ENCODE measurements at places on chromosomes 3 and 15.

GRCh38 chr3:137669519-137670060 is 94.5 kb upstream of the SOX14 start:
- DNase-seq: no peak

DNA sequence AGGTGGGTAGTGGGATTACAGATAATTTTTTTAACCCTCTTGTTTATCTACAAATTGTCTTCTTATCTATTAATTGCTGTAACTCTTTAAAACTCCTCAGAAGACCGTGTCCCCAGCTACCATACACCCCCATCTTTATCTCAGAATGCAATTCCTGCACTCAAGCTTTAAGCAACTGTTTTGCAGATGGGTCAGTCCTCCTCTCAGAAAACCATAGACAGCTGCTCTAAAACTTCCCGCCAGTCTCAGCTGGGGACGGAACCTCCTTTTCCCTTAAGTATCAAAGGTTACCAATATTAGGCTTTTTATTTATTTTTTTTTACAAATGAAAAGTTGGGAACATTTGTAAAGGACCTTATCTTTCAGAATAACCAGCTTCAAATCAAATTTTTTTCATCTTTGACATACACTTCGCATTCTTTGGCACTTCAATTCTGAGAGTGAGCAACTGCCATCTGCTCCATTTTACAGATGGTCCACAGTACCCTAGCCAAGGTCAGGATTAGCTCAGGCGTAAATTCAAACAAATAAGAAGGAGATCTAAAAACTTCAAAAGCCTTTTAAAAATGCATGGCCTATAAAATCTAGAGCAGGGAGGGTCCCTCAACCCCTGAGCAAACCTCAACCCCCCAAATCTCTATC is 1.3 kb downstream of the GATM start:
- no peak for DNase-seq

DNA sequence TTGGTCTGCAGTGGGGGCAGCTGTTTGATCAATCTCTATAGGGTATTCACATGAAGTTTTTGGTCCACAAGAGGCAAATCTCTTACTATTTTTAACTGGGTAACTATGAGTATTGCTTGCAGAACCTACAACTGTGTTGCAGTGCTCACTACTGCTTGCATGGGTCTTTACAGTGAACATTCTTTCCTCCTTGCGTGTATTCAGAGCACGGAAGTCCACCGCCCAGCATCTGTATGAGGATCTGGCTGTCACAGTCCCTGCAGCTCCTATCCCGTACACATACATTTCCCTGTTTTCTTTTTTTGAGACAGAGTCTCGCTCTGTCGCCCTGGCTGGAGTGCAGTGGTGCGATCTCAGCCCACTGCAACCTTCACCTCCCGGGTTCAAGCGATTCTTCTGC is 449.9 kb downstream of the FGF12 start:
- DNase-seq: no peak

- DNase-seq: no peak
These were observed 43.5 kb downstream of the CA12 start for GRCh38 chr15:63338170-63338569.

GRCh38 chr3:53554559-53555067 is 60.2 kb downstream of the CACNA1D start:
- no peak for DNase-seq

DNA sequence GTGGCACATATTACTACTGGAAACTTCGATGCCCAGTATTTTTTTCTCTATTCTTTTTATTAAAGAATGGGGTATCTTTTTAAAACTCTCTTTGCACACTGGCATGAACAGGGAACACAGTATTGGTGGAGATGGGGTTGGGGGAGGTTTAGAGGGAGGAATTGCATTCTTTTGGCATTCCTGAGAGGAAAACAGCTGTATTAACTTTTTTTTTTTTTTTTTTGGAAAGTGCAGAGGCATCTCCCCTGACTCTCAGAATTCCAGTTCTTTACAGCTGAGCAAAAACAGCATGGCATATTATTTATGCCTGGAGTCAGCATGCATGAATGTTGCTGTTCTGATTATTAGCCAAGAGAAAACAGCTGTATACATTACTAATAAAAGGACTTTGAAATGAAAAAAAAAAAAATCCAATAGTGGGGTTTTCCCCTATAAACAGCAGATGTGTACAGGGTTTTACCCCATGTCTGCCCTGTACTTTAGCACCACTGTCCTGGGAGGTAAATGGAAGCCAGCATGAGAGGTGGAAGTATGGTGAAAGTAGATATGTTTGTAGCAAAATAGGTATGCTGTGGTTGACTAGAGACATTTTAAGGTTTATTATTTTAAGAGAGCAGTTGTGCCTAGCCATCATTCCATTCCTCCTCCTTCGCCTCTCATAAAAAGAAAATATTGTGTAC is 132.2 kb downstream of the FNDC3B start:
- DNase-seq: no peak

GRCh38 chr3:183825456-183826161 is at the start of gene MAP6D1:
TSS of gene MAP6D1 (minus strand) at chr3:183825577. CDS start at chr3:183825547, 30 bp downstream.
- DNase-seq: peak; percentile 5

GRCh38 chr3:34568766-34569165 is 770.3 kb downstream of the PDCD6IP start:
- no peak for DNase-seq

DNA sequence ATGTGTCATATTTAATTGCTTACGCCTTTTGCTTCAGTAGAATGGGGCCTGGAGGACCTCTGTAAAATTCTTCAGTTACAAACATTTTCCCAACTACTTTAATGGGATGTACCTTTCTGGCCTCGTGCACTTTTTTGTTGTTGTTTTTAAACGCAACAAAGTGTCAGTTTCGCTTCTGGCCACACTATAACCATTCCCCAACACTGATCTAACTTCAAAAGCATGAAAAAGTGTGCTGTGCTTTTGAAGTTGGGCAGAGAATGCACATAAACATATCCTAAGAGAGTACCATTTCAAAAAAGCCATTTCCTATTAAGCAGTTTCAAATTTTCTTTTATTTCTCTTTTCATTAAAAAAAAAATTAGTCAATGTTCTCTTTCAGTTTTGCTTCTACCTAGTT is 435.8 kb downstream of the CNTN6 start:
- no peak for DNase-seq

GRCh38 chr3:186931532-186932280 is 1.4 kb downstream of the ST6GAL1 start:
- DNase-seq: no peak

GRCh38 chr15:60326343-60326742 is 71.4 kb downstream of the ANXA2 start:
- DNase-seq: no peak

GRCh38 chr15:98292442-98293240 is 332.1 kb downstream of the ARRDC4 start:
- DNase-seq: no peak

DNA sequence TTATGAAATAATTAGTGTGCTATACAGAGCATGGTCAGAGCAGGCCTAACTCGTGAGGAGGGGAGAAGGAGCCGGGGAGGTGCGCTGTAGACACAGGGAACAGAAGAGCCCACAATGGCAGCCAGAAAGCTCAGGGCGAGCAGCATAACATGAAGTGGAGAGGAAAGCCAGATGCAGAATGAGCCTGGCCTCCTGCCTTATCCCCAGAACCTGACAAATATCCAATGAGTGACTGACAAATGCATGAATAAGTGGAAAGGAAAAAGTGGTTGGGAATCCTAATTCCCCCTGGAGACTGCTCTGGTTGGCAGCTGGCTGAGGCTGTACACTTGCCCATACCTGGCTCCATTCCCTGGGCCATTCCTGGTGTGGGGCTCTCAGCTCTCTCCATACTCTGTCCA is 9.2 kb upstream of the MST1R start:
- no peak for DNase-seq

DNA sequence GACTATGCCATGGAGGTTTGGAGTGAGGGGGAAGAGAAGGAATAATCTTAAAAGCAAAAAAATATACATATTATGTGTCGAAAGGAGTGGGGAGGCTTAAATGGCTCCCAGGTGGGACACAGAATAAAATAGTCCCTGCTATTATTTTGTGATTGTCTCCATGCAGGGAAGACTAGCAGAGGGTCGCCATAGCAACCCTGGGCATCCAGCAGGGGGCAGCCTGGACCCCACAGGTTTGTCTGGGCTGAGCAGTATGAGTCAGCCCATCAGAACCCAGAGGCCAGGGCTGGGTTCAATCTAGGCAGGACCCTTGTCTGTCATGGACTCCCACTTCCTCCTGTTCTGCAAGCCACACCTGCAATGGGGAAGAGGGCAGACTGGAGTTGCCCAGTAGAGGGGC is 17.6 kb upstream of the LINGO1 start:
- DNase-seq: no peak

DNA sequence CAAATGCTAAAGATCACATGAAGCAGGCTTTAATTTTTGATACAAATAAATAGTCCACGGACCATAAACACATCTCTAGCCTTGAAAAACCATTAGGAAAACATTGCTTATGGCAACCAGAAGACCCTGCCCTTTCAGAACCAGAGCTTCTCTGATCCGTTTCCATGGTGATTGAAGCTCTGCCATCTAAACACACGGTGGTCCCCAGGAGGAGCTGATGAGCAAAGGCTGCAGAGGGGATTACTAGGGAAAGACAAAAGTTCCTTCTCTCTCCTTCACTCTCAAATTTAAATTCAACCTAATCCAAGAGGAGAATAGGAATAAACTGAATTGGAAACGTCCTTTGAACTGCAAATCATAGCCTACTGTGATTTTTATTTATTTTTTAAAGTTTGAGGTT is 122.0 kb upstream of the ATP10A start:
- DNase-seq: no peak

DNA sequence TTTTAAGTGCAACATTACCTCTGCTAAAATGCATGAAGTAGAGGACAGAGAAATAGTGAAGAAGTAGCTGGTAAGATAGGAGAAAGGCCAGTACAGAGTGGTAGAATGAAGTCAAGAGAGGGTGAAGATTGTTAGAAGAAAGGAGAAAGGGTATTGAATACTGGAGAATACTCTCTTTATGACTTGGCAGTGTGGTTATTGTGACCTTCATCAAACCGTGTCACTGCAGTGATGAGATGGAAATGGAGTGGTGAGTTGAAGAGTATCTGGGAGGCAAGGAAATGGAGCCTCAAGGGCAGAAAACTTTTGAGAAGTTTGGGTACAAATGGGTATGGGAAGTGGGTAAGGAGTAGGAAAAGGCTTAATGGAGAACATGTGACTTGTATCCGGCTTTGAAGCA is 24.7 kb downstream of the MINDY2 start:
- DNase-seq: no peak

- peak; percentile 73 for DNase-seq
These were observed 11.8 kb downstream of the ANAPC13 start for GRCh38 chr3:134473868-134474546.

- no peak for DNase-seq
These were observed 72.3 kb upstream of the ST3GAL6 start for GRCh38 chr3:98690876-98691275.

DNA sequence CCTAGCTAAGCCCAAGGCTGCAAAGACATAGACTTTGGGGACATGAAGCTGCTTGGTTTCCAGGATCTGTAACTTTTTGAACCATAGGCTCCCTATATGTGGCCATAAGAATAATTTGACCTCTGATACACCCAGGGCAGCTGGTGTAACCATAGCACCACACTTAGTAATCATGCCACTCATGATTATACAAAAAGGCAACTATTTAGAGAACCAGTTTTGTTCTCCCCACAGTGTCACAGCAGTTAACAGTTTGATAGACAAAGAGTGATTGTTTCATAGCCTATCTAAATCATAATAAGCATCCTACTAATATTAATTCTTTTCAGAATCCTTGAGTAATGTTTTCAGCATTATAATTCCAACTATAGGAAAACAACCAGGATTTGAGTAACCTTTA is 334.9 kb downstream of the NEK10 start:
- DNase-seq: no peak

DNA sequence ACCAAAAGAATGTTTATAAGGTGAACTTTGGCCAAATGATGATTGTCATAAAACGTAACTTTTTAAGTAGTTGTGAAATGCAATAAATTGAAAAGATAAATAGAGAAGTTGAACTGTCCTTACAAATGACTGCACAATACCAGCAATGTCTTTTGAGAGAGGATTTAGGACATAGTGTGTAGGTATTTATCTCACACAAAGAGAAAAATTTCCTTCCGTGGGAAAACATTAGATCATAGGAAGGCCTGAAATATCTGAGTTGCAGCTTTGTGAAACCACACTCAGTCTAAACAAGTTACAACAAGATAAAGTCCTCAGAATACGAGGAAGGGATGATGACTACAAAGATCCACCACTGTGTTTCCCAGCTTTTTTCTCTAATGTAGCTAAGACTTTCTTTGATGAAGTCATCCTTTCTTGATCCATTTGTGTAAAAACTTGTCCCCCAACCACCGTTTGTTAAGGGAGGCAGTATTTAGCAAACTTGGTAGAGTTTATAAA is 16.0 kb downstream of the ROBO2 start:
- no peak for DNase-seq

DNA sequence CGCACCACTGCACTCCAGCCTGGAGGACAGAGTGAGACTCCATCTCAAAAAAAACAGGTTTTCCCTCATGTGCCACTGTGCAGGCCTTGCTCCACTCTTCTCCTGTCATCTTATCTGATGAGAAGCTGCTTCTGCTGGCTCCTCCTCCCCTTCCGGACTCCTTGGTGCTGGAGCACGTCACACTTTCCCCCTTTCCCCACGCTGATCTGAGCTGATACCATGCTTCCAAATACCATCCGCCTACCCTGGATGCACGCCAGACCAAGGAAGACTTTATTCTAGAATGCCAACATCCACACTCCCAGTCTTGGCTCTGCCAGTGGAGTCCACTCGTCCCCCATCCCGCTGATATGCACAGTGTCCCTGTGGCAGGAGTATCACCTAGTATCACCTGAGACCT is 31.3 kb downstream of the HOMER2 start:
- DNase-seq: no peak
